ENCODE measurements at places on chromosomes 2 and 18. TPM values are rescaled to one million over a fixed set of nuclear protein-coding genes. Genes with fewer than 3 reads are reported as not detected.

Gene RPRM
- total RNA-seq: 2.3 TPM

Gene DSEL
- total RNA-seq: 3.4 TPM

Gene HSBP1L1
- total RNA-seq: 6.5 TPM

Gene LINC00305
- total RNA-seq: not detected

Gene GAREM2
- 0.47 TPM for total RNA-seq

Gene NEB
- 2.9 TPM for total RNA-seq

Gene SP5
- 0.55 TPM for total RNA-seq

Gene WNT10A
- total RNA-seq: not detected

Gene TCF7L1
- total RNA-seq: 7.1 TPM

Gene NEU2
- total RNA-seq: not detected

Gene C2orf68
- 29.1 TPM for total RNA-seq

Gene DYNAP
- total RNA-seq: not detected

Gene MTCL1
- 16.7 TPM for total RNA-seq

Gene STAT4
- total RNA-seq: 0.32 TPM

Gene IER3IP1
- 10.9 TPM for total RNA-seq

Gene C2orf80
- total RNA-seq: not detected

Gene AGAP1
- 21.2 TPM for total RNA-seq

Gene ARHGAP25
- total RNA-seq: 6.2 TPM

Gene SERPINB5
- not detected for total RNA-seq

Gene HOXD3
- total RNA-seq: 1.3 TPM

Gene CPO
- total RNA-seq: not detected

Gene RAB6D
- total RNA-seq: not detected

Gene HOXD12
- not detected for total RNA-seq

Gene WDR35
- total RNA-seq: 8.5 TPM

Gene TMEM37
- total RNA-seq: 13.4 TPM

Gene MRPS5
- total RNA-seq: 75.7 TPM

Gene GPR17
- total RNA-seq: 0.22 TPM

Gene PLA2R1
- total RNA-seq: 1.5 TPM

Gene ALPP
- total RNA-seq: not detected

Gene LHCGR
- 0.42 TPM for total RNA-seq

Gene SULT1C4
- 2.6 TPM for total RNA-seq

Gene SIX2
- 0.61 TPM for total RNA-seq

Gene ALPI
- not detected for total RNA-seq

Gene CXCR1
- total RNA-seq: 1.9 TPM

Gene TMEM247
- not detected for total RNA-seq

Gene GPC1
- total RNA-seq: 263 TPM

Gene RESP18
- not detected for total RNA-seq

Gene EMILIN1
- 29.6 TPM for total RNA-seq

Gene POTEC
- total RNA-seq: not detected

Gene CDH20
- not detected for total RNA-seq

Gene PIKFYVE
- total RNA-seq: 12.5 TPM

Gene ID2
- total RNA-seq: 17.3 TPM

Gene ZFP36L2
- 33.7 TPM for total RNA-seq

Gene DHRS9
- total RNA-seq: 1.9 TPM

Gene PRKAG3
- not detected for total RNA-seq

Gene CNDP1
- not detected for total RNA-seq
